ENCODE measurements at places on chromosomes 11 and 22.

DNA sequence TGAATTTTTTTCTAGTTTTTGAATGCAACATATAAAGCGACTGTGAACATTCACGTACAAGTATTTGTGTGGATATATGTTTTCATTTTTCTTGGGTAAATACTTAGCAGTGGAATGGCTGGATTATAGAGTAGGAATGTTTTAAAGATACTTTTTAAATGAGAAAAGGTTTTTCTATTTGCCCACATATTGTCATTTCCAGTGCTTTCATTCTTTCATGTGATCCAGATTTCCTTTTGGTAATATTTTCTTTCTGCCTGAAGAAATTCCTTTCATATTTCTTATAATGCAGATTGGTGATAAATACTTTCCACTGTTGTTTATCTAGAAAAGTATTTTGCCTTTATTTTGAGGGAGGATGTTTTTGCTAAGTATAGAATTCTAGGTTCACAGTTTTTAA is 7.9 kb downstream of the DDB2 start:
- no peak for DNase-seq

- DNase-seq, result no peak
Observed at GRCh38 chr22:50298937-50299784, 8.3 kb downstream of the PLXNB2 start.

DNA sequence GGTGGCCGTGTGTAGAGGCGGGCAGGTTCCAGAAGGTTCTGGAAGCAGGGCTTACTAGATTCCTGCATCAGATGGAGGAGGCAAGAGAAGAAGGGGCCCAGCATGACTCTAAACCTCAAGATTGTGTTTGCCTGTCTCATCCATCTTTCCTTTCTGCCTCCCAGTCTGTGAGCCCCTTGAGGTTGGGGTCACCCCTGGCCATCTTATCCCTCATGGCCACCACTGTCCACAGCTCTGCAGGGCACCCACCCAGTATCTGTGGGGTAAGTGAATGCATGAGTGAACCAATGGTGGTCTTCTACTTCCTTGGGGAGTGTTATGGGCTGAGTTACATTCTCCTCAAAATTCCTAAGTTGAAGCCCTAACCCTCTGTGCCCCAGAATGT is 79.3 kb downstream of the MYEOV start:
- DNase-seq, result no peak

DNA sequence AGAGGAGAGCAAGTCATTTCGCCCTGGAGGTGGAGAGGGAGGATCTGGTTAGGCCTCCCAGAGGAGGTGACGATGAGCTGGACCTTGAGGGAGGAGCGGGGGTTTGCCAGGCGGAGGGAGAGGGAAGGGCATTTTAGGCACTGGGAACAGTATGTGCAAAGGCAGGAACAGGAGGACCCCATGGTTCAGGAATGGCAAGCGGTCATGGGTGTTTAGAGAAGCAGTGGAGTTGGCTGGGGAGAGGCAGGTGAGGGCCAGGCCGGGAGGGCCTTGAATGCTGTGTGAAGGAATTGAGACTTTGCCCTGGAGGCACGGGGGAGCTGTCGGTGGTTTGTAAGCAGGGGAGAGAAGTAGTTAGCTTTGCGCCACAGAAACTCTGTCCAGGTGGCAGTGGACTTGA is 10.3 kb downstream of the PRDM11 start:
- DNase-seq, result no peak

DNA sequence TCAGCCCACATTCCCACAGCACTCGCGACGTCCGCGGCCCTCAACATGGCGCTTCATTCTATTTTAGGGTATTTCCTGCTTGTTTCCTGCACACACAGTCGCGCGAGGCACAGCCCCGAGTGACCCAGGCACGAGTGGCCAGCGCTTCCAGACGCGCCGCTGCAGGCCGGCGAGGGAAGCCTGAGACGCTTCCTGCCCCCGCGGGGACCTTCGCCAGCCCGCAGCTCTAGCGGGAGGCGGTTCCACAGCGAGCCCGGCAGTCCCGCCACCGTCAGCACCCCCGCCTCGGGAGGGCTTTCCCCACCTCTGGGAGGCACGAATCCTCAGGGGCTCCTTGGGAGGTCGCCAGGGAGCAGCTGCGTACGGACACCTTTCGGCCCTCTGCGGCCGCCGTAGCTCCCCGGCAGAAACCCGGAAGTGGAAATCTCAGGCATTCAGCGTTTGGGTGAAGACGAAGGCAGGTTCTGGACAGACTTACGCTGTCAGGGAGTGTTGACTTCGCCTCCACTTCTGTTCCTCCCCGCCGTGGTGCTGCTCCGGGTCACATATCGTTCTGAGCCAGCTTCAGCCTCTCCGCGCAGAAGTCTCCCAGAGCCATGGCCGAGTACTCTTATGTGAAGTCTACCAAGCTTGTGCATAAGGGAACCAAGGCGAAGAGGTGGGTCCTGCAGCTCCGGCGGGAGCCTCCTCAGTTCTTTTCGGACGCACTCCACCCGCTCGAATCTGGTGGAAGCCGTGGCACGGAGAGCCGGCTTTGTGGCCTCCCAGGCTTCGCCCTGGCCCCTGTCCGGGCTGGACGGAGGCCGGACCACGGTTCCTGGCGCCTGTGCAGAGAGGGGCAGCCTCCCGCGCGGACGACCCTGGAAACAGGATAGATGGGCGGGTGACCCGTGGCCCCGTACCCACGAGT is 2925.9 kb upstream of the OR11H1 start:
- no peak for DNase-seq

Data from CD4-positive, alpha-beta T cell (primary cell).